ENCODE measurements at places on chromosomes 5 and 9.

DNA sequence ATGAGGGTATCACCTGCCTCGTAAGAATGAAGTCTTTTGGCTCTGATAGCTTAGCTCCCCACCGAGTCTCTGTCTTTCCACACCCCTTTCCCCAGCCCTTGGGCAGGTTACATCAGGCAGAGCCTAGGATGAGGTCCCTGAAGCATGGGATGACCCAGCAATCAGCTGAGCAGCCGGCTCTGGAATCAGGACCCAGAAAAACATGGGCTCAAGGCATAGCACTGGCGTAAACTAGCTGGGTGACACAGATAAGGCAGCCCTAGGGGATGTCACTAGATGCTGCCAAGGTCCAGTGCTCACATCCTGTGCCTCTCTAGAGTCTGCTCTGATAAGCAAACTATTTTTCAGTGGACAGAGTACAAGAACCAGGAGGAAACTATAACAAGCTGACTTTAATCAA lies 26.6 kb downstream of the IDNK start:
- DNase-seq = no peak

DNA sequence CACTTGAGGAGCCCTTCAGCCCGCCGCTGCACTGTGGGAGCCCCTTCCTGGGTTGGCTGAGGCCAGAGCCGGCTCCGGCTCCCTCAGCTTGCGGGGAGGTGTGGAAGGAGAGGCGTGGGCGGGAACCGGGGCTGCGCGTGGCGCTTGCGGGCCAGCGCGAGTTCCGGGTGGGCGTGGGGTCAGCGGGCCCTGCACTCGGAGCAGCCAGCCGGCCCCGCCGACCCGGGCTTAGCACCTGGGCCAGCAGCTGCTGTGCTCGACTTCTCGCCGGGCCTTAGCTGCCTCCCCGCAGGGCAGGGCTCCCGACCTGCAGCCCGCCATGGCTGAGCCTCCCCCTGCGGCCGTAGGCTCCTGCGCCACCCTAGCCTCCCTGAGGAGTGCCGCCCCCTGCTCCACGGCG lies 6.2 kb upstream of the SHB start:
- no peak for DNase-seq

- DNase-seq = no peak
Observed at GRCh38 chr5:10634050-10634449, 70.2 kb downstream of the ANKRD33B start.

DNA sequence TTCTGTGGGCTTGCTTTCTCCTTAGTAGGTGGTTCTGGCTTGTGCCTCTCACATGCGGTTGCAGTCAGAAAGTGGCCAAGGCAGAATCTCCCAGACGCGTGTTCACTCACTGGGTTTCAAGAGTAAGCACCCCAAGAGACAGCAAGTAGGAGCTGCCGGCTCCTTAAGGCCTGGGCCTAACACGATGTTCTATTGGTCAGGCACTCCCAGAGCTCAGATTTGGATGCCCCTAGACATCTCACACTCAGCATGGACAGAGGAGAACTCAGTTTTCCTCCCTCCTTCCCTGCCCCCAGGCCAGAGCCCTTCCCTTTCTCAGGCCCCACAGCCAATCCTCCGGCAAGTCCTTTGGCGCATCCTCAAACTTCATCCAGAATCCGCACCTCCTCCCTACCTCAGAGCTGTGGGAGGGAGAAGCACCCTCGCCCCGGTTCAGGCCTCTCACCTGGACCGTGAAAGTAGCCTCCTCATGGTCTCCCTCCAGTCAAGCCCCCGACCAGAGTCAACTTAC lies 6.5 kb upstream of the CARD19 start:
- DNase-seq = no peak

DNA sequence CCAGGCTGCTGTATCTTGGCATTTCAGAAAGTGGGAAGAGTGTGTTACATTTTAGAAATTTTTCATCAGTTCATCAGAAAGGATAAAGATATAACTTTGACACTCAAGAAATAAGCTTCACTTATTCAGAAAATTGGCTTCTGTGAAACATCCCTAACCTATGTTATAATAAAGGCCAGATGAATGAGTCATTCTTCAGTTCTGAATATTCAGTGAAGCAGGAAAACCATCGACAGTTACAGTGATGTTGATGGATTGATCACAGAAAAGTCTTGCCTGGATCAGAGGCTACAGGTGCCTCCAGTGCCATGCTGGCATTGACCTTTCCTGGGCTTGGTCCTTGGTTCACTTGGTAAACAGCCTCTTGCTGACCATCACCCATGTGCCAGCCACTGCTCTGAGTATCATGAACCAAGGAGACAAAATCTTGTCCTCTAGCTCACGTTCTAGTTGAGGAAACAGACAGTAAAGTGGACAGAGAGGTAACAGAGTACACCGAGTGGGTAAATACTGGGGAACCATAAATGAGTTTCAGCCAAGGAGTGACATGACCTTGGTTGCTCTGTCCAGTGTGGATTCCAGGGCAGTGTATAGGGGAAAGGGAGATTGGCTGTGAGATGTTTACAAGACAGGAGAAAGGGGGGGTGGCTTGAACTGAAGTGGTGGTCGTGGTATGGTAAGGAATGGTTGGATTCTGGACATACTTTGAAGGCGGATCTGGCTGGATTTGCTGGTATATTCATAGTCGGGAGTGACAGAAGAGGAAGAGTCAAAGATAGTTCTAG lies 98.6 kb downstream of the AMBP start:
- no peak for DNase-seq

- no peak for DNase-seq
Observed at GRCh38 chr5:160651692-160652645, 200.0 kb downstream of the ATP10B start.

DNA sequence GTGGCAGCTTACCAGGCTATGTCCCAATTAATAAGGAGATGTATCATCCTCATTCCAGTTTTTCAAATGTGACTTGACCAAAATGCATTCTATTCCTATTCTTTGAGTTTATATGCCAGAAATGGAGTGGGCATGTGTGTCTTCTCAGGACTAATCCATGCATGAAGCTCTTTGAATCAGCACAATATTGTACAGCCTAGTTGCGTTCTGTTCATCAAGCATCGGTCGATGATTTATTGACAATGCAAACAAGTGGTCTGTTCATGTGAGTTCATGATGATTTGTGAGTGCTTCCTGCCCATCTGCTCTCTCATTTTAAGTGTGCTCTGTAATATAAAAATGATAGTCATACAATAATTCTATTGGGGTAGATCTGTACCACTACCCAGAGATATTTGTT lies 48.3 kb downstream of the PALM2AKAP2 start:
- no peak for DNase-seq

DNA sequence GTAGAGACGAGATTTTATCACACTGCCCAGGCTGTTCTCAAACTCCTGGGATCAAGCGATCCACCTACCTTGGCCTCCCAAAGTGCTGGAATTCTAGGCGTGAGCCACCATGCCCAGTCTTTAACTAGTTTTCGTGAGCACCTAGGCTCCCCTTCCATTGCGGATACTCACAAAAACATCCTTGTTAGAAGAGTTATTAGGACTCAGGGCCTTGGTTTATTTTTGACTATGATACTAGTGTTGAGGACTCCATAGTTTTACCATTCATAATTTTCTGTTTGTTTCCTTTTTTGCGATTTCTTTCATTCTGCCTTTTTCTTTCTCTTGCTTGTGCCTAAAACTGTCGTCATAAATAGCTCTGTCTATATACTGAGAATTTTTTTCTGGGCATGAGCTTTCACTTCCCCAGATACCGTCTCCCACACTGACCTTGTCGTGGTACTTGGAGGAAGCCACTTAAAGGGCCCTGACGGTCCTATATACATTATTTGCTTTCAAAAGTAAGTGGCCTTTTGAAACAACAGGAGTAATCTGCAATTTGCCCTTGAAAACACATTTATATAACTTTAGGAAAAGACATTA lies 5.2 kb downstream of the F2R start:
- DNase-seq = no peak

DNA sequence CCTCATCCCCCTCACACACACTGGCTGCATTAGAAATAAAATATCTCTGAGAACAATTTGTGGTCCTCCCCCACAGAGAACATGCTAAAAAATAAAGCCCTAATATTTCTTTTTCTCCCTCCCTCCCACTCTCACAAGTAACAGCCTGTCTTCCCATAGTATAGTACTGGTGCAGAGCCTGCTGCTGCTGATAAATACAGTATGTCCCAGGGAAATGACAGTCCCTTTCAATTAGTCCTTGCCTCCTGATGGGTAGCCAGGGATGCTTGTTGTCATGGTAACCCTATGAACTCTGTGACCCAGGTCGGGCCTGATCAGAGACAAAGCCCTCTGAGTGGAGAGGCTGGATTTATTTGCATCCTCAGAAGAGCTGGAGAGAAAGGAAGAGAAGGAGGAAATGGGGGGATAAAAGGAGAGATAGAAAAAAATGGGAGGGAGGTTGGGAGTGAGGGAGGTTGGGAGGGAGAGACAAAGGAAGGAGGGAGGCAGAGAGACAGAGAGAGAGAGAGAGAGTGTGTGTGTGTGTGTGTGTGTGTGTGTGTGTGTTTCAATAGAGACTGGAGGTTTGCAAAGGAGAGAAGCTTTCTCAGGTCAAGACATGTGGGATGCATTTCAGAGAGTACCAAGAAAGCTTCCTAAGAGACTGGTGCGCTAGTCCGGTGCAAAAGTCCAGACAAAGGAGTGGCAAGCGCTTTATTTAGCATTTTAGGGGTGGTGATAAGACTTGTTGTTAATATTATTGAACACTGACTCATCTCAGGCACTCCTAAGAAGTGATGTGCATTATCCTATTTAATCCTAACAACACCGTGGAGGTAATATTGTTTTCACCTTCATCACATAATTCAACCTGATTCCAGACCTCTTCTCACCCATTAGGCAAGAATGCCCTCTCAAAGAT lies 260.8 kb downstream of the FAM114A2 start:
- DNase-seq = no peak

DNA sequence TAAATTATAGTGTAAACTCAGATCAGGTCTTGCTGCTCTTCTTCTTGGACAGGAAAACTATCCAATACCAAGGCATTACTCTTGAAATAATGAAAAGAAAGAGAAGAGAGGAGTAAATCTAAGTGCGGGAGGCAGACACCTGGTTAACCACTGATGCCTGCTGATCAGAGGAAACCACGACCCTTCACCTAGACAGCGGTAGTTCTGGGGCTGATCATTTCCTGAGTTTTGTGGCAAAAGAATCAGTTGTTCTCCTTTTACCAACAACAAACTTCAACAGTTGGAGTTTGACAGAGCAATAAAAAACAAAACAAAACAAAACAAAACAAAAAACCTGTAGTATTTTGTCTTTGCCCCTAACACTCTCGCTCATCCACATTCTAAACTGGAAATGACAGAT lies 3.0 kb downstream of the RLN1 start:
- DNase-seq = no peak

GRCh38 chr5:162956570-162956969 lies 480.8 kb upstream of the CCNG1 start:
- DNase-seq = no peak

DNA sequence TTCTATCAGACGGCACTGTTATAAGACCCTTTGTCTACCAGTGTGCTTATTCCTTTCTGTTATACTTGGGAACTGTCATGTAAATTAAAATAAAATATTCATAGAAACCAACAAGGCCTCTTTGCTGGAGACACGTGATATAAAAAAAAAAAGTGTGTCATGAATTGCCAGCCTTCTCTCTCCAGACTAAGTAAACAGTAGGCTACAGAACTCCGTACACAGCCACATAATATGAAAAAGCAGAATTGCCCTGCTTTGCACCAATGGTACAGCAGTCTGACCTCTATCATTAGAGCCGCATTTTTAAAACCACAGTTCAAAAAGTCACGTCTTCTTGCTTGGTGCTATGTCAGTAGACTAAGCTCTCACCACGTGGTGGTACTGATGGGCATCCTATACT lies 231.3 kb downstream of the SEMA5A start:
- no peak for DNase-seq

DNA sequence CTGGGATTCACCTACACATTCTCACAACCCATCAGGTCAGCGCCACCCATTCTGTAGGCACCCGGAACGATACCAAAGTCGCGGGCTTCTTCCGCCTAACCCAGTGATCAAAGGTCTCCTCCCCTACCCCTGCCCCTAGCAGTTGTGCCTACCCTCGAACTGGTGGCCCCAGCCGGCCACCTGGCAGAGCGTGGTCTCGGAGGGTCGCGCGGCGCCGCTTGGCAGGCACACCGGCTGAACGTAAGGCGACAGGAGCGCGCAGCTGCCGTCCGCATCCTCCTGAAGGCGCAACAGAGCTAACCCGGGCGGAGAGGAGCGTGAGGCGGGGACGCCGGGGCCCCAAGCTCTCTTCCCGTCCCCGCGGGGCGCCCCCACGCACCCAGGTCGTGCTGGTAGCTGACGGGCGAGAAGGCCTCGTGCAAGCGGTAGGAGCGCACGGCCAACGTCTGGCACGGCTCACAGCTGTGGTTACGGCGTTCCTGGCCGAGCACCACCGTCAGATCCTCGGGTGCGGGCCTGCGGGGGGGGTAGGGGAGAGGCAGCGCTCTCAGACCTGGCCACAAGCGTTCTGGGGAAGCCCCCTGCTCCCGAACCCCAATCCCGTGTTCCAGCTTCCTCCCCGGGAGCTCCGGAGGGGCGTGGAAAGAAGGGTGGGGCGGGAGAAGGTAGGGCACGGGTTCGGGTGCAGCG lies 2.8 kb upstream of the PFN3 start:
- DNase-seq = no peak

- no peak for DNase-seq
Observed at GRCh38 chr9:114216976-114217375, 61.6 kb downstream of the COL27A1 start.

DNA sequence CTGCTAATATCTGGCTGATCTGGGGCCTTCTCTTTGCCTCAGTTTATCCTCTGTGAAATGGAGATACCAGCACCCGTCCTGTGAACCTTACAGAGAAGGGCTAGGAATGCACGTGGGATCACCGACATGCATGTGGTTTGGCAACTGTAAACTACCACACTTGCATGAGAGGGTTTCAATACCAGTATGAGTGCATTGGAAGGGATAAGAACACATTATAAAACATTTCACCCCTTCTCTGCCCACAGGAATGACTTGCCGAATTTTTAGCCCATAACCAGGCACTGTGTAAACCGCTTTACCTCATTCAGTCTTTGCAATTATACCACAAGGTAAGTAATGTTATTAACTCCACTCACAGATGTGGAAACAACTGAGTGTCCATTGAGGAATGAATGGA lies 8.9 kb upstream of the RAB14 start:
- no peak for DNase-seq
